Renal cortex interstitium (tissue), 15 donors: ENCODE measurements at places on chromosomes 5 and 9. TPM values are rescaled to one million over a fixed set of nuclear protein-coding genes. Genes with fewer than 3 reads are reported as not detected.

Gene TRAF1
- 4.5 TPM for polyA plus RNA-seq

GRCh38 chr9:21813575-21814473, 11.4 kb downstream of the MTAP start:
- DNase-seq = peak; percentile 49

Gene ZNF658
- 8.4 TPM for polyA plus RNA-seq

DNA sequence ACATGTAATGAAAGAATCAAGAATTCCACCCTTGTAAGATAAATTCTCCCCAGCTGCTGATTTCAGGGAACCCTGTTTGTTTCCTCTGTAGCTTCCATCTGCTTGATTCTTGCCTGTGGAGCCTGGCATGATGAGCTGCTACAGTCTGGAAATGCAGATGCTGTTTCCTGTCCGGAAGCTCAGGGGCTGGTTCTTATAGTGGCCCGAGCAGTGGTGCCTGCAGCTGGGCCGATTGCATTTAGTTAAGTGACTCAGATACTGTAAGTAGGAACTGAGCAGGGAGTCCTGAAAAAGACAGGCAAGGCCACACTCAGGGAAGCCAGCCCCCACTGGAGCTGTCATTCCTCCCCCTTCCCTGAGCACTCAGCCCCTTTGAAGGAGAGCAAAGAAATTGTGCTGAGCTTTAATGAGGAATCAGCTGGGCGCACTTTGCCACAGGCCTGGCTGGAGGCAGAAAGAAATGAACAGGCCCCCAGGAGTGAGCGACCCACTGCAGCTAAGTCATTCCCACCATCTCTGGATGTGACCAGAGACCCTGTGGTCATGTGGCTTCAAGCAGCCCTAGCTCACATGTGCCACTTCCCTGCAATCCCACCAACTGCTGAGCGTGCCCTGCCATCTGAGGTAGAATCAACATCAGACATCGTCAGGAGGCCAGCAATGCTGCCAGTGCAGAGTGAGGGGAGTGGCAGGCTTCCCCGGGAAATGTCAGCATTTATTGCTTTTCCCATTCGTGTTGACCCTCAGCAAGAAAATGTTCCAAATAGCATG, 206.0 kb upstream of the WWC1 start:
- DNase-seq = no peak

DNA sequence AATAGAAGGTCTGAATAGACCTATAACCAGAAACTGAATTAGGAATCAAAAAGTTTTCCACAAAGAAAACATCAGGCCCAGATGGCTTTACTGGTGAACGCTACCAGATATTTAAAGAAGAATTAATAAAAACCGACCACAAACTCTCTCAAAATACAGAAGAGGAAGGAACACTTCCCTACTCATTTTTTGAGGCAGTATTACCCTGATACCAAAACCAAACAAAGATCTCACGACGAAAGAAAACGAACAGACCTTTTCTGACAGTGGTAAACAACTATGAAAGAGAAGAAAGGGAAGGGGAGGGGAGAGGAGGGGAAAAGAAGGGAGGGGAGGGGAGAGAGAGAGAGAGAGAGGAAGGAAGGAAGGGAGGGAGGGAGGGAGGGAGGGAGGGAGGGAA, 13.5 kb downstream of the B4GALT1 start:
- DNase-seq = no peak

Gene ADAMTS6
- polyA plus RNA-seq = 3.2 TPM

DNA sequence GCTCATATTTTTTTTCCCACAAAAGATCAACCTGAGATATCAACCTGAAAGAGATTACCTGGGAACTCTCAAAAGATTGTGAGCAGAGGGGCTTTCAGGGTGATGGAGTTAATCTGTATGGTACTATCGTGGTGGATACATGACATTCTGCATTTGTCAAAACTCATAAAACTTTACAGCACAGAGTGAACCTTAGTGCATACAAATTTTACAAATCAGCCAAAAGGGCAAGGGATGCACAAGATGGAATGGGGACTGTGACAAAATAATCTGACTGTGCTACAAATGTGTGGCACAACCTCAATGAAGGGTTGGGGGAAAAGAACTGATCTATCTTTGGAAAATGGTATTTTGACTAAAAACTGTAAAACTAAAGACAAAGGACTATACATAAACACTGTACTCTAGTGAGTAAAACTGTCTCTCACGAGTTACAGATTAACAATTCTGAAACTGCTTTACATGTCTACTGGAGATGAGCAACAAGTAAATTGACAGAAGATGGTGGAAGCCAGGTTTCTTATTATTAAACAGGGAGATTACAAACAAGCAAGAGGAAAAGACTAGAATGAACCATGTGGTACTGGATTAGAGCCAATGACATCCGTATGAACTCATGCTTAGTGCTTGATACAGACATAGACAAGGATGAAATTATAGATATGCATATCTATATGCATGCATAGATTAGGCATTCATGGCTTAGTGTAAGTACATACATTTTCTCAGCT, 24.8 kb upstream of the RLN1 start:
- no peak for DNase-seq

Gene HAUS6
- polyA plus RNA-seq = 23.0 TPM

Gene IDNK
- polyA plus RNA-seq = 14.4 TPM

DNA sequence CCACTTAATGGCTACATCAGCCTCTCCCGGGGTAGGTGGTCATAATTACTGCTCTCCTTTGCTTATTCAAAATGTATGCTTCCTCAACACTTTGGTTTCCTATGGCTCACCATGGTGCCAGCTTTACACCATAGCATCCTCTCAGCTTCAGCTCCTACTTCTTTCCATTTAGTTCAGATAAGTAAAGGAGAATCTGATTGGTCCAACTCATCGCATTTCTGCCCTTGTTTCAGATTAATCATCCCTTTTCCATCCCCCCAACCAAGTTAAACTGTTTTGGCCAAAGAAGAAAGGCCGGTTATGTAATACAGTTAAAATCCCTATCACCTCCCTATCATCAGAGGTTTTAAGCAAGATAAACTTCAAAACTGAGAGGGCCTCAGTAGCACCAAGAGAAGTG, 130.5 kb downstream of the CETN3 start:
- DNase-seq = no peak

DNA sequence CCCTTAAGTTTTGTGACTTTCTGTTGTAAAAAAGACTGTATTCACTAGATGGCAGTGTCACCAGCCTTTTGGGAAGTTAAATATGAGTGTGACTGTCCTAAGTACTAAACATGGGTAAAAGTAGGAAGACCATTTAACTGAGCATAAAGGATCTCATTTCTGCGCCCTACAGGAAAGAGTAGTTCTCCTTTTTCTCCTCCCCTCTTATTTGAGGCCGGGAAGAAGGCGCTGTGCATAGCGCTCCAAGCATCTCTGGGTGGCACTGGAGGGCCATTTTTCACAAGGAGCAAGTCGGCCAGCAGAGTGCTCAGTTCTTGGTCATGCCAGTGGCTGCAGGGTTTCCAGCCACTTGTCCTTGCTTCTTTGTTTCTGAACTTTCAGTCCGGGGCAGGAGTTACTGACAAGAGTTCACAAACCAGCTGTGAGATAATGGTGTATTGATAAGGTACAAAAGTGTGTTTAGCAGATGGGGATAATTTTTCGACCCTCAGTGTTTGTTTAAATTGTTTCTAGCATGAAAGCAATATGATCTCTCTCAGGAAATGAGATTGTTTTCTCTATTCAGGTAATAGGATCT, 227.6 kb upstream of the DMRT1 start:
- DNase-seq = peak; percentile 81

- DNase-seq = no peak
Measured at GRCh38 chr9:4062966-4063365, 236.9 kb downstream of the GLIS3 start.
